ENCODE measurements at places on chromosomes 2 and 18. TPM values are rescaled to one million over a fixed set of nuclear protein-coding genes. Genes with fewer than 3 reads are reported as not detected.

DNA sequence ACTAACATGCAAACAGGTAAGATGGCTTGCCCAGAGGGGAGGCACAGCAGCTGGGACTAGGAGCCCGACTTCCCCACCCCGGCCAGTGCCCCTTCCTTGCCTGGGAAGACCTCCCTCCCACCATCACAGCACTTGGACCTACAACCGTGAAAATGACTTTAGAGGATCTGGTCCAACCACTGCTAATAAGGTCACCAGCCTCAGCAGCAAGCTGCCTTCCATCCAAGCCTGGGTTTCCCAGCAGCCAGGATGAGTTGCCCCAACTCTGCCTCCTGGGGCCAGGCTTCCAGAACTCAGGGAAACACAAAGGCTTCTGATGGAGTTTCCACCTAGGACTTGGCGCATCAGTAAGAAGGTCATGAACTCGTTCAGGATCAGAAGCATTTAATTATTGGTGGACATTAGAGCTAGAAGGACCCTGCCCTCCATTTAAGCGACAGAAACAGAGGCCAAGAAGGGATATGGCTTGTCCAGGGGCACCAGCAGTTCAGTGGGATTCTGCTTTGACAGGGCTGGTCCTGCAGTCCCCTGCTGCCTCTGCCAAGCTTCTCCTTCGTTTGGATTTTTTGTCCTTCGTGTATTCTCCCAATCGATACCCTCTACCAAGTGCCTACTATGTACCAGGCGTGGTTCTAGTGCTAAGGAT is 403.0 kb upstream of the ID2 start:
- no peak overlapping the region for H3K27ac ChIP-seq
- DNase-seq: no peak
- H3K4me3 ChIP-seq: no peak overlapping the region
- no peaks in the 10 kb centered on the region for H3K27me3 ChIP-seq
- no peaks in the 10 kb centered on the region for H3K36me3 ChIP-seq

Gene TSGA10
- total RNA-seq: 15.0 TPM

Gene DNAJC10
- 86.0 TPM for total RNA-seq

Gene SMAD7
- total RNA-seq: 23.3 TPM

Data from body of pancreas (tissue), 4 donors.